GM23248 (cell line): ENCODE measurements at places on chromosomes 4 and X.

- DNase-seq, result peak; percentile 37
Measured at GRCh38 chr4:114041117-114041475, 61.6 kb upstream of the ARSJ start.

DNA sequence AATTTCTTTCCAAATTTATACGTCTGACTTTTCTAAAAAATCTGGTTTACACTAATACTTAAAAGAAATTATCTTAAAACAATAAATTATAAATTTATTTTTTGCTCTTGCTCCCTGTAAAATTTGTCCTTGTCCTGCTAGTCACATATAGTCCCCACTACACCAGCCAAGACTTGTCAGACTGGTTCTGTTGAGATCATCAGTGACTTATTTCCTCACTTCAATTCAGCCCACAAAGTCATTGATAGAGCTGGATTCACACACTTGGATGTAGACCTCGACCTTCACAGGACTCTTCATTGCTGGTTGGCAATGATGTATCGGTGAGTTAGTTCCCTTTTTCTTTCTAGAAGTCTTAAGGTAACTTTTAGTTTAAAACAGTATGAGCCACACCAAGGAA lies at the start of gene TMPRSS11E:
TSS of gene TMPRSS11E (plus strand) at position 263 of the 400 bp plus-strand sequence. CDS start at position 313, 50 bp downstream.
- no peak for DNase-seq

- peak; percentile 55 for DNase-seq
Measured at GRCh38 chr4:72302981-72303704, 265.9 kb downstream of the ADAMTS3 start.

- no peak for DNase-seq
Measured at GRCh38 chr4:173176010-173176409, 7.4 kb downstream of the GALNT7 start.

DNA sequence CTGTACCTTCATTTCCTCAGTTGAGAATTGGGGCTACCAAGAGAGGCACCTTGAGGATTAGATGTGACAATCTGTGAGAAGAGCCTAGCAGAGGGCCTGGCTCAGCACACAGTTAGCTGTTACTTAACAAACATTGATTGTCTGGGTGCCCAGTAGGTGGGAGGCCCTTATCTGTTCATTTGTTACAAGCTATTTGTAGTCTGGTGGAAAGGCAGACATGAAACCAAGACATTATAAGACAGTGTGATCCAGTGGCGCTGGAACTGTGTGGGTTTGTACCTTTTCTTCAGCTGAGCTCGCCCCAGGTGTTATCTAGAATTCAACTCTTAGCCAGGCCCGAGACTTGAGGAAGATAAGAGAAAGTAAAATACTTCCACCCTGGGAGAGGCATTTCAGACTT lies 16.9 kb downstream of the AKAP4 start:
- DNase-seq, result no peak

DNA sequence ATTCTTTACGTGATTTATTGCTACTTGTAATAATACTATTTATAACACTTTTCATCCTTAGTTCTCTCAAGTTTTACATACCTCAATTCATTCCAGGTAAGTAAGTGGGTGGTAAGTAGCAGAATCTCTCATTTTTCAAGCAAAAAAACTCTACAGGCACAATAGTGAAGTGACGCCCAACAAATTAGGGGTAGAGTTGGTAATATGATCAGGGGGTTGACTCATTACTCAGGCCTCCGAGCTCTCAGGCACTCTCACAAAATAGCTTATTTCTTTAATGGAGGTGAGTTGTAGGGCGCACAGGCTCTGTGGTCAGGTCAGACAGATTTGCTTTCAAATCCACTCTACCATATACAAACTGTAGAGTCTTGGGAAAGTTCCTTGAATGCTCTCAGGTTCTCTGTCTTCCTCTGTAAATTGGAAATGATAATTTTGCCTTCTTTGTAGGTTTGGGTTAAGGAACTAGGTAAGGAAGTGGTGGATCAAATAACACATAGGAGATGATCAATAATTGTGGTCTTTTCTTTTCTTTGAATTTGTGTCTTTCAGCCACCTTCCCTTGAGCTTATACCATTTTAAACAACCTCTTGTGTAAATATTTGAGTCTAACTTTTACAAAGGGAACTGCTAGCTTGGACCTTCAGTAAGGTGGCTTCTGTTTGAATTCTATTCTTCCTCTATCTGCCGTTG lies 134.9 kb upstream of the LEF1 start:
- no peak for DNase-seq

- peak; percentile 61 for DNase-seq
Measured at GRCh38 chr4:22129454-22130029, 181.0 kb upstream of the KCNIP4 start.

GRCh38 chr4:84492290-84492689 lies 6.8 kb downstream of the NKX6-1 start:
- no peak for DNase-seq

- no peak for DNase-seq
Measured at GRCh38 chr4:15906020-15906443, 32.5 kb downstream of the FGFBP1 start.

DNA sequence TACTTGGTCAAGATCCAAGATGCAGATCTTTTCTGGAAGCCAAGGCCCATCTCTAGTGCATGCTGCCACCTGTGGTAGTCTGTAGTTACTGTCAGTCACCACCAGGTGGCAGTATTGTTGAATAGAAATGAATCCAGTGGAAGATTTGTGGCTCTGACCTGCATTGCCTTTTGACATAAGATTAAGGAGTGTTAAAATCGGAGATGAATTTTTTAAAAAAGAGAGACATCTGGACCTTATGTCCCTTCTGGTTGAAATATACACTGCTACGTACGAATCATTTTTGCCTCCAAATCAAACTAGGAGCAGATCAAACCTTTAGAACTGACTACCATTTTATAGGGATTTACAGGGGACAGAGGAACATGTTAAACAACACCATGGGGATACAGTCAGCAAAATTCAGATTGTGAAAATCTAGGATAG lies 46.9 kb upstream of the RHOH start:
- peak; percentile 70 for DNase-seq

- peak; percentile 1 for DNase-seq
Measured at GRCh38 chr4:156252358-156252921, 298.8 kb upstream of the CTSO start.

DNA sequence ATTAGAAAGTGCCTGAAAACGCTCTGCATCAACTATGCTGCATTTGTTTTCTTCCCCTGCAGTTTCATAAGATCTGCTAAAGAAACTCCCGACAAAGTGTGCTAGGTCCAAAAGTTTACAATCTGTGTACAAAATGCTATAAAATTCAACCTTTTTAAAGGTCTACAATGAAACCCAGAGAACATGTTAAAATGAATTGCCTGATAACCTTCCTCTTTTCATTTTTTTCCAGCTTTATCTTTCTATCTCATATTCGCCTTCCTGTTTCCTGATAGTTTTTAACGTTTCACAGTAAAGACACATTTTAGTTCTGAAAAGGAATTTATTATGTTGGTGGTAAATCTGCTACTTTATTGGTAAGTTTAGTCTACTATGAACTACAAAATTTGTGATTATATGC lies 9.5 kb upstream of the HPGDS start:
- no peak for DNase-seq

GRCh38 chr4:123659262-123659661 lies 262.7 kb downstream of the SPRY1 start:
- DNase-seq, result no peak

- no peak for DNase-seq
Measured at GRCh38 chr4:66219401-66219800, 549.1 kb upstream of the EPHA5 start.

DNA sequence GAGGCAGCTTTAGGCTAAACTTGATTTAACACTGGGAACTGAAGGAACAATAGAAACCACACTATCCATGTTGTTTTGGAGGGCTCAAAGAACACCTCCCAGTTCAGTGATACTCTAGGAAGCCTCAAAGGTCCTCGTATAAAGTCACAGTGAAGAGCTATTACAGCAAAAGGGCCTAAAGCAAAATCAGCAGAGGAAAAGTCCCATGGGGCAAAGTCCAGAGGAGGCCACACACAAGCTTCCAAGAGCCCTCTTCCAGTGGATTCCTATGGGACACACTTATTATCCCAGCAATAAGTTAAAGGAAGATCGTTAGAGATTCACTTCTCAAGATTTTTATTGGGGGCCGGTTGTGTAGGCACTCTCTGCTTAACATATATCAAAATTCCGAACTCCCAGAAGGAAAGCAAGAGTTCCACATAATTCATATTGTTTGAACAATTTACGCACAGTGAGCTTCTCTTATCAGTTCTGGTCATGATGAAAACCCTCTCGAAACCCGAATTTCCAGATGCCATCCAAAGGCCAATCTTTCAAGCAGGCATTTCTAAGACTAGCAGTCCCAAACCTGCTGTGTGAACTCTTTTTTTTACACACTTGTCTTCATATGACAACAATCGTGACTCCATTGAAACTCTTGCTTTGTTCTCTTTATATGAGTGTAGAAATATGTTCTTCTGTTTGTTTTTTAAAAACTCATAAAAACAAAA lies 53.7 kb downstream of the ANXA5 start:
- no peak for DNase-seq

DNA sequence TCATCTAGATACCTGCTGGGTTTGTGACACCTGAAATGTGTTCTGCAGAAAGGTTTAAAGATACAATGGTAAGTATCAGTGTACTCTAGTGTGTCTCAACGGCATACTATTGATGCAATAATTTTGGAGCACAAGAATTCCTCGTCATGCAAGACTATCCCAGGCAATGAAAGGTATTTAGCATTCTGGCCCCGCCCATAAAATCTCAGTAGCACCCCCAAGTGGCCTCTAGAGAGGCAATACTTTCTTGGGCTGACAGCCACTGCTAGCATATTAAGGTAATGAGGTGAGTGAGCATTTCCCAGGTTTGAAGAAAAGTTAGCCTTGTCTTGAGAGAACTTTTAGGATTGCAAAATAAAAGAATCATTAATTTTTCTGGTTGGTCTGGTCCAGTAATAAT lies 24.0 kb downstream of the TAB3 start:
- DNase-seq, result peak; percentile 3

GRCh38 chrX:144379156-144379555 lies 495.3 kb downstream of the UBE2NL start:
- no peak for DNase-seq

GRCh38 chr4:123412091-123412505 lies 15.5 kb downstream of the SPRY1 start:
- DNase-seq, result peak; percentile 10

DNA sequence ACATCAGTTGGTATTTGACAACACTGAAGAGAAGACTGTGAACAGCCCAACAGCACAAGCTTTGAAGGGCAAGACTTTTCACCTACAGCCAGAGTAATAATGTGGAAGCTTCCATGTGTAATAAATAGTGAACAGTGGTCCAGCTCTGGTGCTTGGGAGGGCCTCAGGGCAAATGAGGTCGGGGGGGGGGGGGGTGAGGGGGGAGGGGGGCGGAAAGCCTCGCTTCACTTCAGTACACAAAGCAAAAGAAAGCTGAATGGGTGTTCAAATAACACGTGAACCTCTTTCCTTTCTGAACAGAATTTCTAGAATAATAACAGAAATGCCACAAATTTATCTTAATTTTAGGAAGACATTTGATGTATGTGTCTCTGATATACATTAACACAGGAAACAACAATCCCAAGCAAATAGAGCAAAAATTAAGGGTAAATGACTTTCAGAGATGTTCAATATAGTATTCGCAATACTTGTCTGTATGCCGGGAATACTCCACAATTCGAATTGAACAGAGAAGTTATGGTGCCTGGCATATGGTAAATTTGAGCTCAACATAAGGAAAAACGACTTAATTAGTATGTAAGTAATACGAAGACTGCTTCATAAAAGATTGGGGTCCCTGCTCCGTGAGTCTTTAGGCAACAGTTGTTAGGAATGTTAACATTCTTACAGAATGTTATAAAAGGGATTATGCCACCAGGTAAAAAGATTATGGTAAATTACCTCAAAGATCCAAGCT lies 92.6 kb downstream of the FRYL start:
- DNase-seq, result no peak

DNA sequence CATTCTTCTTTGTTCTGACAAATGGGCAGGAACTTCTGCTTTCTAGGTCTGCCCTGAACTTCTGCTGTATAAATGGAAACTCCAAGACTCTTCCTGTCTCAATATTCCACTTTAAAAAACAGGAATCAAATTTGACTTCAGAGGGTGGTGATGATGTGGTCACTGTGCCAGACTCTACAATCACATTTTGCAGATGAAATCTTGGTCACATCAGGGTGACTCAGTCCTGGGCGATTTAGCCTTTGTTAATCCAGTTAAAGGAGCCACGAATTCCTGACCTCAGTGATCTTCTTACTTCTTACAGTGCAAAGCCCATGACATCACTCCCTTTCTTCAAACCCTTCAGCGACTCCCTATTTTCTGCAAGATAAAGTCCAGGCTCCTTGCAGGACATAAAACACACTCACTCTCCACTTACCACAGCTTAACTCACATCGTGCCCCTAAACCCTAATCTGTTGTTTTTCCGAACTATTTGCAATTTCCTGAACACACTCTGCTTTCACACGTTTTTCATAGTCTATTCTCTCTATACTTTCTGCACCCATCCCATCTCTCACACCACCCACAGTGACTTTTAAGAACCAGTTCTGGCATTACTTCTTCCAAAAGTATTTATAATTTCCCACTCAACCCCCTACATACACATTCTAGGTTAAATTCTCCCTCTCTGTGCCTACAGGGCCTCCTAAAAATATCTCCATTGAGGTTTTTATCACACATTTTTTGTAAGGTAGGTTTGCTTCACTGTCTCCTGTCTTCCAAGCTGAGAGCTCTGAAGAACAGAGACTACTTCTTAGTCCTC lies 11.1 kb downstream of the GASK1B start:
- peak; percentile 88 for DNase-seq
